ENCODE measurements at places on chromosomes 3 and 15. TPM values are rescaled to one million over a fixed set of nuclear protein-coding genes. Genes with fewer than 3 reads are reported as not detected.

The MFN1 gene
- 42.5 TPM for total RNA-seq

The GRK7 gene
- total RNA-seq: not detected

The P2RY14 gene
- total RNA-seq: 1.8 TPM

The APOD gene
- 541 TPM for total RNA-seq

The HYKK gene
- total RNA-seq: 5.8 TPM

- no peaks in the 10 kb centered on the region for H3K27me3 ChIP-seq
- H3K36me3 ChIP-seq: no peaks in the 10 kb centered on the region
- no peaks in the 10 kb centered on the region for H3K4me1 ChIP-seq
- ATAC-seq: no peak
Measured at GRCh38 chr3:71636482-71636881, 53.0 kb upstream of the FOXP1 start.

GRCh38 chr3:88810455-88810854 lies 297.0 kb upstream of the EPHA3 start:
- no peak for ATAC-seq
- H3K4me1 ChIP-seq: peaks cover 8% of the 10 kb centered on the region
- H3K36me3 ChIP-seq: no peaks in the 10 kb centered on the region
- H3K27me3 ChIP-seq: no peaks in the 10 kb centered on the region
- H3K4me3 ChIP-seq: no peak overlapping the region

DNA sequence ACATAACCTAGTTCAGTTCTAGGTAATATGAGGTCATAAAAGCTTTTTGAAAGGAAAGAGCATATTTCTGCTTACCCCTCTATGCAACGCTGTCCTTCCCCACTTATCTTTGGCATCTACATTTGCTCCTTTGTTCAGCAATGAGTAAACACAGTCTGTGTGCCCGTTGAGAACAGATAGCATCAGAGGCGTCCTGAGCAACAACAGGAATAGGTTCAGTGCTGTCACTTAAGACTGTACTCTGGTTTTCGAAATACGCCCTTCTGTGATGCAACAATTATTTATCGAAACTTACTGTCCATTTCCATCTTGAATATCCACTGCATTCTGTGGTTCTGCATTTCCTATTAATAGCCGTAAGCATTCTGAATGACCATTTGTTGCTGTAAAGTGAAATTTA lies 84.4 kb downstream of the BTD start:
- no peaks in the 10 kb centered on the region for H3K36me3 ChIP-seq
- no peak overlapping the region for H3K4me3 ChIP-seq
- no peak for ATAC-seq
- peaks cover 11% of the 10 kb centered on the region for H3K4me1 ChIP-seq
- no peak overlapping the region for H3K27ac ChIP-seq

- H3K4me1 ChIP-seq: no peaks in the 10 kb centered on the region
- no peak overlapping the region for H3K27ac ChIP-seq
Measured at GRCh38 chr3:59101231-59101736, 51.5 kb upstream of the CFAP20DC start.

- no peak overlapping the region for H3K27ac ChIP-seq
- no peak for ATAC-seq
- peaks cover 27% of the 10 kb centered on the region for H3K4me1 ChIP-seq
- H3K27me3 ChIP-seq: no peaks in the 10 kb centered on the region
Measured at GRCh38 chr3:144105542-144105941, 133.9 kb downstream of the DIPK2A start.

The SCAANT1 gene
- total RNA-seq: not detected

The TMCO5A gene
- not detected for total RNA-seq

GRCh38 chr15:80514071-80514780 lies 110.0 kb downstream of the ARNT2 start:
- no peak overlapping the region for H3K27ac ChIP-seq
- no peaks in the 10 kb centered on the region for H3K27me3 ChIP-seq
- ATAC-seq: peak; percentile 60
- no peak overlapping the region for H3K4me3 ChIP-seq
- no peaks in the 10 kb centered on the region for H3K4me1 ChIP-seq

The AHSG gene
- total RNA-seq: not detected

The MGLL gene
- 65.3 TPM for total RNA-seq

DNA sequence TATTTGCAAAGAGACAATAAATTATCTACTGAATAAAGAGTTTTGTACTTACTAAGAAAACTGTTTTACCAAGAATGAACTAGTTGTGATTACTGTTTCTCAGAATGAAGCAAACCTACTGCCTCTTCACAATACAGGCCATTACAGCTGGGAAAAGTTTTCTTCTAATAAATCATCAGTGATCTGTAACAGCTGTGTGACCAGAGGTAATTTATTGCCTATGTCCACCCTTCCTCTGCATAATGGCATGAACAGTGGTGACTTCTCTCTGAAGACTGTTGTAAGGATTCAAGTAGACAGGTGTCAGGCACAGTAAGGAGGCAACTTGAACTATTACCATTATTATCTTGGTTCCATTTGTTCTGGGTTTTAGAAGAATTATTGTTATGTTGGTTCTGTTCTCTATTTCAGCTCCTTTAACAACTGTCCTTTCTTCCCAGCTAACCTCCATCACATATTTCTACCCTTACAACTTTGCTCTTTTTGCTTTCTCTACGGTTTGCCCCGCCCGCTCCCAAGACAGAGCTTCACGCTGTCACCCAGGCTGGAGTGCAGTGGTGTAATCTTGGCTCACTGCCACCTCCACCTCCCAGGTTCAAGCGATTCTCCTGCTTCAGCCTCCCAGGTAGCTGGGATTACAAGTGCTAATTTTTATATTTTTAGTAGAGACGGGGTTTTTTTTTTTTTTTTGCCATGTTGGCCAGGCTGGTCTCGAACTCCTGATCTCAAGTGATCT lies 51.5 kb downstream of the PRKAR2A start:
- H3K4me3 ChIP-seq: no peak overlapping the region
- H3K27me3 ChIP-seq: no peaks in the 10 kb centered on the region
- no peaks in the 10 kb centered on the region for H3K36me3 ChIP-seq
- ATAC-seq: no peak

The ADCY5 gene
- total RNA-seq: 251 TPM

GRCh38 chr15:54779271-54779670 lies 417.5 kb downstream of the RSL24D1 start:
- no peak overlapping the region for H3K4me3 ChIP-seq
- H3K4me1 ChIP-seq: no peaks in the 10 kb centered on the region
- H3K27me3 ChIP-seq: no peaks in the 10 kb centered on the region
- ATAC-seq: no peak

GRCh38 chr15:91947683-91948608 lies 94.4 kb downstream of the SLCO3A1 start:
- peak overlapping the region; percentile 42 for H3K27ac ChIP-seq
- peak; percentile 26 for ATAC-seq
- H3K36me3 ChIP-seq: no peaks in the 10 kb centered on the region
- H3K27me3 ChIP-seq: no peaks in the 10 kb centered on the region
- H3K4me1 ChIP-seq: peaks cover 45% of the 10 kb centered on the region

The TUSC7 gene
- not detected for total RNA-seq

- ATAC-seq: no peak
- no peaks in the 10 kb centered on the region for H3K36me3 ChIP-seq
- H3K4me3 ChIP-seq: no peak overlapping the region
- no peaks in the 10 kb centered on the region for H3K27me3 ChIP-seq
- peak overlapping the region; percentile 62 for H3K27ac ChIP-seq
- H3K4me1 ChIP-seq: peaks cover 36% of the 10 kb centered on the region
Measured at GRCh38 chr3:66693461-66694031, 192.7 kb upstream of the LRIG1 start.

- no peaks in the 10 kb centered on the region for H3K27me3 ChIP-seq
- no peaks in the 10 kb centered on the region for H3K4me1 ChIP-seq
- no peak overlapping the region for H3K4me3 ChIP-seq
Measured at GRCh38 chr15:54990793-54991192, 205.9 kb downstream of the RSL24D1 start.
